ENCODE measurements at places on chromosomes 4 and X. TPM values are rescaled to one million over a fixed set of nuclear protein-coding genes. Genes with fewer than 3 reads are reported as not detected.

Gene ABLIM2
- total RNA-seq: 36.9 TPM

Gene IL2RG
- total RNA-seq: 27.7 TPM

DNA sequence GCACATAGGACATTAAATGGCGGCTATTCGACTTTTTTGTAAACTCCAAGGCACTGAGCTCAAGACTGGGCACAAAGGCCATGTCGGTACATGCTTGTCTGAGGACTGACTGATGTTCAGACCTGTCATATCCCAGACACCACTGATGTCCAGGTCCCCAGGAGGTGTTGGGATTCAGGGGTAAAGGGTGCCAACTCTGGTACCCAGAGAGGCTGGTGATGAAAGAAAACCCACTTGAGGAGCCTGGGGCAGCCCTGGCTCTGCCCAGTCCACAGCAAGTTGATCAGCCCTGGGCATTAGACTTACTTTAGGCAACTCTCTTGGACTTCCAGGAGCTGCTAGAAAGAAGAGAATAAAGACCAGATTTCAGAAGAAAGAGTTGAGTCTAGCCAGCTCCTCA, 18.7 kb downstream of the SASH3 start:
- H3K36me3 ChIP-seq: peaks cover under 1% of the 10 kb centered on the region
- H3K27ac ChIP-seq: no peak overlapping the region
- no peak for DNase-seq
- H3K4me1 ChIP-seq: no peaks in the 10 kb centered on the region

DNA sequence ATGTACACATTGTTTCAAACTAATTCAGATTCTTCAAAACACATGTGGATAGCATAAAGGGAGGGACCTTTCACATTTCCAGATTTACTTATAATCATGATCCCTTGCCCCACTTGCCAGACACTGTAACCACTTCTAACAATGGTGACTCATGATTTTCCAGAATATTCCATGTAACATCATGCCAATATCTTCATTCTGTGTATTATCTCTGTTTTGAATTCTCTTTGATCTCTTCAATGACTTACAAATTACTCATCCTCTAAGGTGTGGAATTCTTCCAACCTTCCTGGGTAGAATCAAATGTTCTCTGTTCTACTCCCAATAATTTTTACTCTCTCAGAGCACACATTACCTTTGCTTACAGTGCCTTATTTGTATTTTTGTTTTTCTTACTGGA, 517.1 kb downstream of the PCDH7 start:
- no peak overlapping the region for H3K4me3 ChIP-seq
- no peak overlapping the region for H3K27ac ChIP-seq
- no peak for DNase-seq

GRCh38 chr4:141680060-141680459, 43.7 kb downstream of the IL15 start:
- H3K27ac ChIP-seq: no peak overlapping the region
- no peak overlapping the region for H3K4me3 ChIP-seq
- H3K27me3 ChIP-seq: no peaks in the 10 kb centered on the region
- DNase-seq: no peak
- H3K36me3 ChIP-seq: no peaks in the 10 kb centered on the region

Gene VCX3B
- total RNA-seq: not detected

- no peaks in the 10 kb centered on the region for H3K4me1 ChIP-seq
- no peak overlapping the region for H3K27ac ChIP-seq
- H3K4me3 ChIP-seq: no peak overlapping the region
These were observed 12.8 kb upstream of the CFAP299 start for GRCh38 chr4:80322716-80323115.

DNA sequence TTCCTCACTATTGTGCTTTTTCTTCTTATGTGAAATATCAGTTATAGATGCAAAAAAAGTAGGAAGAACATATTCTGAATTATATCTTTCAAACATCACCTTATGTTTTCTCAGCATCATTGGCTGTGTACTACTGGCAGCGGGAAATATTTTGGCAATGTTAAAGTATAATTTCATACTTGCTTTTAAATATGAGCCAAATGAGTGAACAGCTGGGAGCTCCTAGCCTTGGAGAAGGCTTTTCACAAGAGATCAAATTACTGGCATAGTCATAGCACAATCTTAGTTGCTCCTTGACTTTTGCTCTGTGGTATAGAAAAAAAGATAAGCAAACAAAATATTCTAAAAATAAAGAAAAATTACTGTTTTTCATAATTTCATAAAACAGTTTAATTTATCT, 1575.8 kb upstream of the PABPC4L start:
- no peak for DNase-seq
- H3K27me3 ChIP-seq: no peaks in the 10 kb centered on the region
- H3K4me1 ChIP-seq: no peaks in the 10 kb centered on the region
- H3K27ac ChIP-seq: no peak overlapping the region
- H3K4me3 ChIP-seq: no peak overlapping the region

DNA sequence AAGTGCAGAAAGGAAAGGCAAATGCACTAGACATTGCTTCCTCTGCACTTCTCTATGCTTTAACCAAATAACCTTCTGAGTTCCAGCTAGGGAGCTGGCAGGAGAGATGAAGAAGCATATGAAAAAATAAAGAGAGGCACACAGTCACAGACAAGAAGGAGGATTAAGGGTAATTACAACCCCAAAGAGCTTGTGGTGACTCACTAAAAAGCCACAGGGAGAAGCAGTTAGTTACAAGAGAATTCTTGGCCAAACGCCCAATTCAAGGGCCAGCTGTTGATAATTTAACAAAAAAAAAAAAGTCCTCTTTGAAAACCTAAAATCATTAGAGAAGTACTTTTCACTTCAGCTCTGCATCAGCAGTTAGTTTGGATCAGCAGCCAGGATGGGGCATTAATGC, 478.0 kb downstream of the KCNIP4 start:
- no peaks in the 10 kb centered on the region for H3K4me1 ChIP-seq
- no peak overlapping the region for H3K27ac ChIP-seq
- H3K36me3 ChIP-seq: no peaks in the 10 kb centered on the region
- no peak for DNase-seq
- H3K4me3 ChIP-seq: no peak overlapping the region

GRCh38 chr4:102554482-102554881, 53.3 kb downstream of the NFKB1 start:
- H3K4me3 ChIP-seq: no peak overlapping the region
- H3K4me1 ChIP-seq: peaks cover 18% of the 10 kb centered on the region
- DNase-seq: no peak
- no peak overlapping the region for H3K27ac ChIP-seq

- no peaks in the 10 kb centered on the region for H3K36me3 ChIP-seq
- no peaks in the 10 kb centered on the region for H3K27me3 ChIP-seq
- peak overlapping the region; percentile 17 for H3K4me3 ChIP-seq
- H3K4me1 ChIP-seq: peaks cover 25% of the 10 kb centered on the region
- H3K27ac ChIP-seq: peak overlapping the region; percentile 70
- peak; percentile 64 for DNase-seq
These were observed 66.1 kb upstream of the ENPP6 start for GRCh38 chr4:184283659-184284335.

GRCh38 chr4:78654807-78655206, 103.2 kb downstream of the ANXA3 start:
- no peak overlapping the region for H3K4me3 ChIP-seq
- no peak for DNase-seq
- H3K36me3 ChIP-seq: no peaks in the 10 kb centered on the region
- H3K4me1 ChIP-seq: peaks cover 40% of the 10 kb centered on the region

Gene RIPPLY1
- total RNA-seq: not detected

- H3K4me1 ChIP-seq: peaks cover 7% of the 10 kb centered on the region
- peak overlapping the region; percentile 71 for H3K27ac ChIP-seq
- H3K27me3 ChIP-seq: no peaks in the 10 kb centered on the region
- DNase-seq: no peak
These were observed 30.5 kb downstream of the PLAC8 start for GRCh38 chr4:83083925-83084475.

Gene SLC10A3
- 28.0 TPM for total RNA-seq

Gene IGSF1
- not detected for total RNA-seq

DNA sequence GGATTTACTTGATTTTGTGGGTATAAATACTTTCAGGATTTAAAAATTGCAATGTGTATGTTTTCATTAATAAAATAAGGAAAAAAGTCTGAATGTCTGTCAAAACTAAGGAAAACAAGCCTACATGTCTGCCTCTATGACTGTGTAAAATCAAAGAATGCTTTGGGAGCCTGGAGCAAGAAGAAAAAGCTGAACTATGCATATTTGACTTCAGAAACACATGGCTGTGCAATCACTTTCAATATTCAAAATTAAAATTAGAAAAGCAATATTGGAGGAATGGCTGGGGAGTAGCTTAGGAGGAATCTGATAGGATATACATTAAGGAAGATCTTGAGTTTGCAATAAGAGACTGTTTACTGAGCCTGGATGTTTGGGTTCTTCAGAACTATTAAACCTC, 147.1 kb downstream of the ADAM29 start:
- H3K27me3 ChIP-seq: no peaks in the 10 kb centered on the region
- DNase-seq: no peak
- H3K4me3 ChIP-seq: no peak overlapping the region
- H3K36me3 ChIP-seq: no peaks in the 10 kb centered on the region
- no peaks in the 10 kb centered on the region for H3K4me1 ChIP-seq

- DNase-seq: no peak
- H3K27me3 ChIP-seq: no peaks in the 10 kb centered on the region
- no peak overlapping the region for H3K4me3 ChIP-seq
These were observed 283.8 kb downstream of the IQCM start for GRCh38 chr4:149531861-149532260.

GRCh38 chrX:31420711-31421151, 348.9 kb upstream of the FTHL17 start:
- H3K4me3 ChIP-seq: no peak overlapping the region
- no peak for DNase-seq
- no peaks in the 10 kb centered on the region for H3K27me3 ChIP-seq

Gene SMIM31
- 0.61 TPM for total RNA-seq

Gene RENBP
- 81.7 TPM for total RNA-seq

DNA sequence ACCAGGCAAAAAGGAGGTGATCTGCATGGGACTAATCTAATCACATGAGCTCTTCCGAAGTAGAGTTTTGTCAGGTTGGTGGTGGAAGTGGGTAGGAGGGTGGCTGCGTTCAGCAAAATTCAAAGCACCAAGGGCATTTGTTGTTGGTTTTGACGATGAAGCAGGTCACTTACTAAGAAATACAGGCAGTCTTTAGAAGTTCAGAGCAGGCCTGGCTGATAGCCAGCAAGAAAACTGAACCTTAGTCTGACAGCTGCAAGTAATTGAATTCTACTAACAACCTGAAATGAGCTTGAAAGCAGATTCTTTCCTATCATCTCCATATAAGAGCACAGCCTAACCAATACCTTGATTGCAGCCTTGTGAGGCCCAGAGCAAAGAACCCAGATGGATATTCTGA, 505.8 kb downstream of the KLHL13 start:
- no peaks in the 10 kb centered on the region for H3K4me1 ChIP-seq
- no peak overlapping the region for H3K4me3 ChIP-seq
- DNase-seq: no peak
- no peak overlapping the region for H3K27ac ChIP-seq
- no peaks in the 10 kb centered on the region for H3K27me3 ChIP-seq

- H3K27me3 ChIP-seq: no peaks in the 10 kb centered on the region
- H3K4me1 ChIP-seq: no peaks in the 10 kb centered on the region
- no peak overlapping the region for H3K27ac ChIP-seq
- no peak for DNase-seq
- no peak overlapping the region for H3K4me3 ChIP-seq
These were observed 85.7 kb downstream of the F11 start for GRCh38 chr4:186351668-186352194.

GRCh38 chrX:13994104-13994503, 35.6 kb downstream of the GEMIN8 start:
- no peak for DNase-seq
- H3K36me3 ChIP-seq: peaks cover 3% of the 10 kb centered on the region
- H3K27me3 ChIP-seq: no peaks in the 10 kb centered on the region
- H3K4me3 ChIP-seq: no peak overlapping the region

Gene F8A3
- 8.1 TPM for total RNA-seq

- H3K4me1 ChIP-seq: peaks cover 17% of the 10 kb centered on the region
- H3K27me3 ChIP-seq: no peaks in the 10 kb centered on the region
- no peak for DNase-seq
- no peak overlapping the region for H3K27ac ChIP-seq
- H3K36me3 ChIP-seq: no peaks in the 10 kb centered on the region
- no peak overlapping the region for H3K4me3 ChIP-seq
These were observed 9.8 kb upstream of the TNIP2 start for GRCh38 chr4:2765832-2766526.

Gene ZDHHC9
- total RNA-seq: 42.7 TPM

- H3K4me1 ChIP-seq: peaks cover 5% of the 10 kb centered on the region
- H3K4me3 ChIP-seq: no peak overlapping the region
- H3K27me3 ChIP-seq: no peaks in the 10 kb centered on the region
- H3K36me3 ChIP-seq: no peaks in the 10 kb centered on the region
- DNase-seq: no peak
These were observed 550.9 kb upstream of the BOD1L1 start for GRCh38 chr4:14178421-14178820.

Gene FHIP1A
- total RNA-seq: 28.4 TPM

- H3K4me1 ChIP-seq: no peaks in the 10 kb centered on the region
- no peaks in the 10 kb centered on the region for H3K36me3 ChIP-seq
- H3K27me3 ChIP-seq: no peaks in the 10 kb centered on the region
- H3K4me3 ChIP-seq: no peak overlapping the region
These were observed 83.8 kb upstream of the ZIC3 start for GRCh38 chrX:137482136-137482535.

Gene MTTP
- total RNA-seq: 0.30 TPM

GRCh38 chr4:2792396-2792710, 532 bp upstream of the SH3BP2 start:
- no peak for DNase-seq
- H3K27ac ChIP-seq: peak overlapping the region; percentile 92
- H3K27me3 ChIP-seq: no peaks in the 10 kb centered on the region
- H3K4me1 ChIP-seq: peaks cover 64% of the 10 kb centered on the region
- H3K4me3 ChIP-seq: no peak overlapping the region

Gene ASB9
- 3.4 TPM for total RNA-seq

DNA sequence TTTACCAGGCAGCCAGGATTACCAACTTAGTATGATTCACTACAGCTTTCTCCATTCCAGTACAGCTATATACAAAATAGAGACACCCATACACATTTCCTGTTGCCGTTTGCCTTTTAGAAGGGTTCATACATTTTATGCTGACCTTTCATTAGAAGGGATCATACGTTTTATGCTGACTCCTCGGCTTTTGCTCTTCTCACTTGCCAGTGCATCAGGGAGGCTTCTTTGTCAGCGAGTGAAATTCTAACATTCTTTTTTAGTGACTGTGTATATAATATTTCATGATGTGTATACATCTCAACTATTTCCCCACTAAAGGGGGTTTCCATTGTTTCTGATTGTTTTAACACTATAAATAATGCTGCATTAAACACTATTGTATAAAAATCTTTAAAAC, 552.6 kb downstream of the TRIML1 start:
- H3K36me3 ChIP-seq: no peaks in the 10 kb centered on the region
- H3K27ac ChIP-seq: no peak overlapping the region
- H3K4me1 ChIP-seq: no peaks in the 10 kb centered on the region
- no peaks in the 10 kb centered on the region for H3K27me3 ChIP-seq
- no peak overlapping the region for H3K4me3 ChIP-seq

Gene PDHA2
- not detected for total RNA-seq
